A375 (cell line): ENCODE measurements at places on chromosomes 4 and X. TPM values are rescaled to one million over a fixed set of nuclear protein-coding genes. Genes with fewer than 3 reads are reported as not detected.

The GUCY1A1 gene
- total RNA-seq, result 0.34 TPM in 1 of 2 replicates, not detected in the other

The CDS1 gene
- 0.68 and 0.85 TPM in 2 replicates for total RNA-seq

The ADH1C gene
- total RNA-seq, result not detected in 2 replicates

The TCEAL9 gene
- 28.1 and 35.2 TPM in 2 replicates for total RNA-seq

The SRP72 gene
- total RNA-seq, result 138 and 151 TPM in 2 replicates

The CSAG1 gene
- total RNA-seq, result 60.4 and 67.0 TPM in 2 replicates

The FRMPD4 gene
- 0.79 and 0.93 TPM in 2 replicates for total RNA-seq

The RS1 gene
- not detected in 2 replicates for total RNA-seq

The HHIP gene
- 2.0 and 2.3 TPM in 2 replicates for total RNA-seq

The ADRA2C gene
- 0.16 and 0.30 TPM in 2 replicates for total RNA-seq

The PDE6B gene
- total RNA-seq, result 4.5 and 5.1 TPM in 2 replicates

The SLC4A4 gene
- 0.68 and 0.88 TPM in 2 replicates for total RNA-seq

The NLGN3 gene
- total RNA-seq, result 0.68 and 0.90 TPM in 2 replicates

The XPNPEP2 gene
- total RNA-seq, result not detected in 2 replicates

The PPEF2 gene
- not detected in 2 replicates for total RNA-seq

The GRIA2 gene
- 4.3 and 6.3 TPM in 2 replicates for total RNA-seq

The ARMCX2 gene
- not detected in 2 replicates for total RNA-seq

The CITED1 gene
- total RNA-seq, result 3.8 and 4.7 TPM in 2 replicates

The TEX13C gene
- not detected in 2 replicates for total RNA-seq

The PRSS12 gene
- total RNA-seq, result 23.1 and 25.9 TPM in 2 replicates

The DIAPH2 gene
- total RNA-seq, result 8.1 and 13.2 TPM in 2 replicates

The PDE5A gene
- 0.93 and 0.98 TPM in 2 replicates for total RNA-seq

The LANCL3 gene
- total RNA-seq, result 0.75 and 1.3 TPM in 2 replicates

The SERPINA7 gene
- not detected in 2 replicates for total RNA-seq

The COPS4 gene
- total RNA-seq, result 40.0 and 42.7 TPM in 2 replicates

The TCEAL7 gene
- total RNA-seq, result not detected in 2 replicates

The NMU gene
- 8.4 and 9.2 TPM in 2 replicates for total RNA-seq

The ASB12 gene
- not detected in 2 replicates for total RNA-seq

The PCSK1N gene
- total RNA-seq, result 0.94 and 2.3 TPM in 2 replicates

The NAP1L5 gene
- 0.05 TPM in 1 of 2 replicates, not detected in the other for total RNA-seq

The IL2 gene
- total RNA-seq, result not detected in 2 replicates

The CFAP97 gene
- 28.8 and 32.9 TPM in 2 replicates for total RNA-seq

The ZDHHC15 gene
- 0.05 TPM in 1 of 2 replicates, not detected in the other for total RNA-seq

The SMIM43 gene
- not detected in 2 replicates for total RNA-seq

The MAOB gene
- 0.08 TPM in 1 of 2 replicates, not detected in the other for total RNA-seq

The HSD17B13 gene
- total RNA-seq, result 0.19 and 0.72 TPM in 2 replicates

The NAT8L gene
- total RNA-seq, result 5.0 and 6.1 TPM in 2 replicates

The TMPRSS11F gene
- not detected in 2 replicates for total RNA-seq

The GC gene
- total RNA-seq, result not detected in 2 replicates

The PAGE4 gene
- not detected in 2 replicates for total RNA-seq

The SFRP2 gene
- not detected in 2 replicates for total RNA-seq

The FAM156B gene
- total RNA-seq, result 39.3 and 51.9 TPM in 2 replicates

The TMEM255A gene
- total RNA-seq, result 0.45 and 0.69 TPM in 2 replicates

The HMX1 gene
- not detected in 2 replicates for total RNA-seq

The XAGE2 gene
- not detected in 2 replicates for total RNA-seq

The HTR2C gene
- total RNA-seq, result not detected in 2 replicates

The LRP2BP gene
- total RNA-seq, result 0.15 and 0.24 TPM in 2 replicates

The CCDC110 gene
- total RNA-seq, result 0.34 TPM in 1 of 2 replicates, not detected in the other

The USP17L17 gene
- total RNA-seq, result not detected in 2 replicates

The VEGFC gene
- total RNA-seq, result 15.4 and 17.5 TPM in 2 replicates

The ANKRD50 gene
- total RNA-seq, result 27.1 and 30.3 TPM in 2 replicates

The BBS12 gene
- total RNA-seq, result 1.4 and 1.5 TPM in 2 replicates

The NPY2R gene
- total RNA-seq, result not detected in 2 replicates

The GPR82 gene
- total RNA-seq, result not detected in 2 replicates

The MAGED4 gene
- total RNA-seq, result 0.08 and 0.32 TPM in 2 replicates

The VCX3A gene
- 108 and 112 TPM in 2 replicates for total RNA-seq

The MSX1 gene
- total RNA-seq, result 15.8 and 16.7 TPM in 2 replicates

The CTAG2 gene
- 2.5 TPM in 2 replicates for total RNA-seq

The NUDT10 gene
- total RNA-seq, result 0.15 and 0.19 TPM in 2 replicates
